ENCODE measurements at places on chromosomes 4 and X.
A peak's percentile ranks its signal among the peaks of the same experiment; 100 is the strongest.

DNA sequence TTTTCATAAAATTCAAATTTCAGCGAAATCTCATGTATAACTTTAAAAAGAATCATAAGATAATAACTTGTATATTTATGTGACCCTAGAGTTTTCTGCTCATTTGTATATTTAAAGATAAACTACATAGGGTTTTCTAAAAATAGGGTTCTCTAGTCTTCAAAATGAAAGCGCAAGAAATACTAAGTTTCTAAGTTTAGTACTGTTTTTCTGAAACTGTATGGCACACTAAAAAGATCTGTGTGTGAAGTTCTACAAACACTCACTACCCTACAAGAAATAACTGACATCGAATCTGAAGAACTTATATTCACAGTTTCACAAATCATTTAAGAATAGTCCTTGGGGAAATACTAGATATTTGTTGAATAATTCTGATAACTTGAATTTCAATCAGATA is 38.7 kb upstream of the NDST4 start:
- DNase-seq: no peak

- DNase-seq: no peak
Measured at GRCh38 chrX:134868771-134869495, 121.9 kb upstream of the SMIM10 start.

DNA sequence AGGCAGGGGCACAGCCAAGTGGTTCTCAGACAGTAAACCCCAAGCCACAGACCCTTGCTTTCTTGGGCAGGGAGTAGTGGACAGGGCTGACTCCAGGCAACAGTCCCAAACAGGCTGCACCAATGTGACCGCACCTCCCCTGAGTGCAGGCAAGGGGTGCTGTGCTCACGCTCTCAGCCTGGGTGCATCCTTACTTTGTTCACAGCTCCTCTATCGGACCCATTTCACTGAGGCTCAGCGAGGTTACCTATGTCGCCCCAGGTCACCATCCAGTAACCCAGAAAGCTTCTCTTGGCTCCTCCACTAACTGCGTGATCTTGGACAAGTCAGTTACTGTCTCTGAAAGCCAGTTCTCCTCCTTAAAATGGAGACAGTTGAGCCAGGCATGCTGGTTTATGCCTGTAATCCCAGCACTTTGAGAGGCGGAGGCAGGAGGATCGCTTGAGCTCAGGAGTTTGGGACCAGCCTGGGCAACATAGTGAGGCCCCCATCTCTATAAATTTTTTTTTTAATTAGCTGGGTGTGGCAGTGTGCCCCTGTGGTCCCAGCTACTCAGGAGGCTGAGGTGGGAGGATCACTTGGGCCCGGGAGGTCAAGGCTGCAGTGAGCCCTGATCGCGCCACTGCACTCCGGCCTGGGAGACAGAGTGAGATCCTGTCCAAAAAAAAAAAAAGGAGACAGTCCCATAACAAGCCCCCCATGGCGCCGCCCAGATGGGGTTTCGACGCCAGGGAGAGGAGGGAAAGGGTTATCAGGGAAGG is 823 bp upstream of the MAN2B2 start:
- DNase-seq: no peak

DNA sequence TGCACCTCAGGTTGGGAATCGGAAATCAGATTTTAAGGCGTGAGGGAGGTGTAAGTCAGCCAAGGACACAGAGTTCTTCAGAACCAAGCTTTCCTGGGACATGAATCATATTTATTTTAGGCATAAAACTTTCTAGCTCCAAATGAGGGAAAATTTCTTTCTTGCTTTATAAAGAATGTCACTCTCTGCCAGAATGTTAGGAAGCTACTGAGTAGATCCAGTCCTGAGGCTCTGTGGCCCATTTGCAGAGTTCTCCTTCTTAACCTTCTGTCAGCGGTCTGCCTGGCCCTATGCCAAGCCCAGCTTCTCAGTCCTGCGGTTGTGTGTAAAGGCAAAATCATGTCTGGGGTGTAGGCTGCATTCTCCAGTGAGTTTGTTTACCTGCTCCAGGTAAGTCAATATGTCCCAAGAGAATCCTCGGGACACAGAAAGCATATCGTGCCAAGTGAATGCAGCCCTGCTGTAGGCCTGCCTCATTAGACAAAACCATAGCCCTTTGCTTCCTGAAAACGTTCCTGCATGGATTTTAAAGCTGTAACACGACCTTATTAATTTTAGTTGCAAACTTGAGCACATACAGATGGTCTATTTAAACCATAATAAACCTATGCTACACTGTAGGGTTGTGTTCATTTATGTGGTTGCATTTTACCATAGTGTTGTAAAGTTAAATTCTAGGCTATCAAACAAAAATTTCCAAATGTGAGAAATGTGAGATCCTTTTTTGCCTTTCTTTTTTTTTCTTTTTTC is 29.2 kb upstream of the CCNI start:
- DNase-seq: no peak

- no peak for DNase-seq
Measured at GRCh38 chr4:48262484-48262883, 7.2 kb downstream of the TEC start.

DNA sequence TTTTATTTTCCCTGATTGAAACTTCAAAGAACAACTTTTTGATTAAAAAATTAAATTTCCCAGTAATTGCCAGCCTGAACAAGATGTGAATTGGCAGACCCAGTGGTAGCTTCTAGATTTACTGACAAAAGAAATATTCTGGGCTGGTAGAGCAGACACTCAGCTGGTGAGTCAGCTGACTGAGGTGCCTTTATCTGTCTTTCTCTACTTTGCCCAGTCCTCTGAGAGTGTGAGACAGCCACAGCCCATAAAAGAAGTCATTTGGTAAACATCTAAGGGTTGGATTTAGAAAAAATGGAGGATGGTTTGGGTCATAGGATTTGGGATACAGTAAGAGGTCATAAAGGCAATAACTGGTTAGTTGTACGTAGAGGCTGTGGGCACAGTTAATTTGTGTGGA is 54.5 kb downstream of the CCSER1 start:
- no peak for DNase-seq

DNA sequence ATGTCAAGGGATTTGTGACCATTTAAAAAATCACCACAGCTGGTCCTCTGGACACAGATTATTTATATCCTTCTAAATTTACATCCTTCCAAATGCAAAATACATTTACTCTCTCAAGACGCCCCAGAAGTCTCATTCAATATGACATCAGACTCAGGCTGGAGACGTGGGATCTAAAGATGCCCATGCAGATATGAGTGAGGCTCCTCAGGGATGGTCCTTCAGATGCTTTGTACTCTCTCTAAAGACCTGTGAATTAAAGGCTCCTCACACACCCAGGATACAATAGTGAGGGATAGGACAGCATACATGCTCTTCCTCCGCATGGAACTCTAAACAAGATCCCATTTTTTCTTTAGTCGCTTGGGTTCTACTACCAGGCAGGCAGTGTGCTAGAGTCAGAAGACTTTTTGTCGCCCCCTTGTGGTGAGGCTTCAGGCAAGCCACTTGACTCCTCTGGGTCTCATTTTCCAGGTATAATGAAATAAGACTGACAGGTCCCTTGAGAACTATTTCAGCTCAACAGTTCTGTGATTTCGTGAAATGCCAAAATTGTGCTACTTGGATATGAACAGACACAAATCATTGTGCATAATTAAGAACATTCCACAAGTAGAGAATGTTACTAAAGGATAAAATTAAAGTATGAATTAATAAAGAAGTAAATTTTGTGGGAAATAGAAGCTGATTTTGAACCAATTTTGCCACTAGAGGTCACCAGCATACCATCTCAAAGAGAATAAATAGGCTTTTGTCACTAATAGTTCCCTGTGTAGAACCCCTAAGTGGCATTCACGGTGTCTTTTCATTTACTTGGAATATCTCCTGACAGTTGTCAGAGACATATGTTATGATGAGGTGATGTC is 13.7 kb upstream of the SCOC start:
- peak; percentile 76 for DNase-seq

DNA sequence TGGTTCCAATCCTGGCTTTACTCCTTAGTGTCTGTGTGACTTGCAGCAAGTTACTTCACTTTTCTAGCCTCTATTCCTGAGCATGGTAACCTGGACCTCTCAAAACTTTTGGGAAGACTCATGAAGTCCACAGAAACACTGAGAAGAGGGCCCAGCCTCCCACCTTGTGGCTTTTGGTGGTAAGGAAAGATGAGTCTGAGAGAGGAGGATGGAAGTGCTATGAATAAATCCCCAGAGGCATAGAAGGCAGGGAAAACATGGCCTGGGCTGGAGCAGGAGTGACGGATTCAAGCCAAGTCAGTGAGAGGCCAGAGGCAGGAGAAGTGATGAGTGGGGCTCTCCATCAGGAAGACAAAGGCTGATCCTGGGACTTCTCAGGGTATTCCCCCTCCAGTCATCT is 10.9 kb upstream of the MAGEA4 start:
- no peak for DNase-seq

GRCh38 chrX:49066278-49066677 is 7.5 kb downstream of the CCDC120 start:
- DNase-seq: no peak

GRCh38 chr4:98930311-98930865 is 1.5 kb upstream of the EIF4E start:
- DNase-seq: no peak

- DNase-seq: no peak
Measured at GRCh38 chr4:4852591-4853362, 6.7 kb upstream of the MSX1 start.

DNA sequence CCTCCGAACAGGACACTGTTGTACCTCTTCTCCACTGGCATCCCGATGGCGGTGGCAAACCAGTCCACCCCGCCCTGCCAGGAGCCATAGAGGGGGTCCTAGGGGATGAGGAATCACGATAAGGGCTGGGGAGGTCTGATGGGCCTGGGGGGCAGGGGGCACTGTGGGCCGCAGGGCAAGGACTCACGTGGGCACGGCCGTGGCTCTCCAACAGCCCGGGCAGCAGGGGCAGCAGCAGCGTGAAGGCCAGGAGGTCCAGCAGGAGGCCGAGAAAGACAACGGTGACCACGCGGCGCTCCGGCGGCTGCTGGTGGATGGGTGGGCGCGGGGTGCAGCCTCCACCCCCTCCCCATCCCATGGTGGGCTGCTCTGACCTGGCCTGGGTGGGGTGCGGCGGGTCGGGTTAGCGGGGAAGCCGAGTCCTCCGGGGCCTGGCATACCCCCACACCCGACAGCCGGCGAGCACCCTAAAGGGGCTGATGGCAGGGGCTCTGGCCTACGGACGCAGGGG is 29.6 kb downstream of the NOP14 start:
- peak; percentile 64 for DNase-seq

DNA sequence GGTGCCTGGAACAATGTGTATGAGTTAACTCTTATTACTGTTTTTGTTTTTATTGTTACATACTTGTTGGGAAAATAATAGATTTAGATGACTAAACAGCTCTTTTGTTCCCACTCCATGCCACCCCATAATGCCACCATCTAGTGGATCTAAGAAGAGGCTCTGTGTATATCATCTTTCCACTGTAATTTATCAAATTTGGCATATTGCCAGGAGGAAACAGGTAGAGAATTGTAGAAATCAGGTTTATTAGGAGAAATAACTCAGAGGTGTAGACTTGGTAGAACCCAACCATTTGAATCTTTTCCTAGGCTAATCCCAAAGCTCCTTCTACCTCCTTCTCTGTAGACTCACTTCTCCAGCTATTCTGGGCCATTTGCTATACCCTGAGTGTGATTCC is 150.6 kb downstream of the GATB start:
- DNase-seq: no peak

GRCh38 chr4:94571715-94572114 is 120.0 kb downstream of the PDLIM5 start:
- no peak for DNase-seq

DNA sequence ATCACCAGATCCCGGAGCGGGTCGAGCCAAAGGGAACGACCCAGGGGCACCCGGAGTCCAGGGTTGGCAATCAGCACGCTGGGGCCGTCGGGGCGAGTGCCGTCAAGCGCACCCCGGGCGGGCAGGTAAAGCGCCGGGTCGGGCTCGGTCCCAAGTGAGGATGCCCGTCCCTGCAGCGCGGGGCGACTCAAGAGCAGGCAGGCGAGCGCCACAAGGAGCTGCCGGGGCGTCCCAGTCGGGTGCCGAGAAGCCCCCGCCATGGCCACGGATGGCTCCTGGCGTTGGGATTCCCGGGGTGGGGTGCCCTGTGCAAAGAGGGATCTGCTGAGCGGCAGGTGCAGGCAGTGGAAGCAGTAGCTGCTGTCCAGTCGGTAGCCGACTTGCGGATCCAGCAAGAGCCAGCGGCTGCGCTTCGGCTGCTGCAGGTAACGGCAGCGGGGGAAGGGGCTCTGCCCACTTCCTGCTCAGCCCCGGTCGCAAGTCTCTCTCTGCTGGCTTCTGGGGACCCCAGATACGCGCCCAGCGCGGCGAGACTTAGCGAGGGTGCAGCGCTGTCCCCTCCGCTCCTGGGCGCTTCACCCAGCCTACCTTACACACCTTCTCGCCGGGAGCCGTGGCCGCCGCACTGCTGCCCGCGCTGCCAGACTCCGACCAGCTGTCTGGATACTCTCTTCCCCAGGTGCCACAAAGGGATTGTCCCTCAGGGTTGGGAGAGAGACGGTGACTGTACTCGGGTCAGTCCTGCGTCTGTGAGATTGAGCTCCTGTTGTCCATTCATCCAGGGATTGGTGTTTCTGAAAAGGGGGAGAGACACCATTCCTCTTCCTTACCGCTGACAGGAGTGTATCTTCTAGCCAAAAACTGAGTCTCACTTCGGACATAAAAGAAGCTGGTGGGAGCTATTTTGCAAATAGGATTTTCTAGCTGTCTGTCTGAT is at the start of gene FREM3:
Gene FREM3 (minus strand): TSS at position 260 of the 937 bp plus-strand sequence. CDS start 0 bp downstream, at position 260.
- DNase-seq: peak; percentile 66

DNA sequence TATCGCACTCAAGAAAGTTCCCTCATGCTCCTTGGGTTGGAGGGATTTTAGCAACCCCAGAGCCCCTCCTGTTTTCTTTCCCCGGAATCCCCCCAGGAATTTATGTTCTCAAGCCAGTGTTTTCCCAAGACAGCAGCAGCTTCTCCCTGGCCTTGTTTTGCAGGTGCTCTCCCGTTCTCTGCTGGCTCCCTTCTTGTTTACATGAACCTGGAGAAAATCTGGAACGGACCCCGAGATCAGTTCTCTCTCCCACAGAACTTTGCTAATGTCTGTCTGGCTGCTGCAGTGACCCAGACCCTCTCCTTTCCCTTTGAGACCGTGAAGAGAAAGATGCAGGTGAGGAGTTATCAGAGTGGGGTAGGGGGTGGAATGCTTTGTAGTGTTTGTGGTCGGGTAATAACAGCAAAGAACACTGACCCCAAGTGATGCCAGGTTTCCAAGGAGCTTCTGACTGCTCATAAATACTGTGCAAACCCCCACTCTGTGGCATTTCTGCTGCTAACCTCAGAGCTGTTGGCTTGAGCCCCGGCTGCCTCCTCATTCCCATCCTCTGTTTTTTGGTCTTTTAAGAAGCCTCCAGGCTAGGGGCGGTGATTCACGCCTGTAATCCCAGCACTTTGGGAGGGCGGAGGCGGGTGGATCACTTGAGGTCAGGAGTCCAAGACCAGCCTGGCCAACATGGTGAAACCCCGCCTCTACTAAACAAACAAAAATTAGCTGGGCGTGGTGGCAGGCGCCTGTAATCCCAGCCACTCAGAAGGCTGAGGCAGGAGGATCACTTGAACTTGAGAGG is 11.1 kb downstream of the SLC25A43 start:
- no peak for DNase-seq

GRCh38 chr4:94477227-94477626 is 25.5 kb downstream of the PDLIM5 start:
- DNase-seq: no peak
